ENCODE measurements at places on chromosomes 16 and 17.

- DNase-seq = no peak
Observed at GRCh38 chr16:85445064-85445778, 167.9 kb upstream of the GSE1 start.

DNA sequence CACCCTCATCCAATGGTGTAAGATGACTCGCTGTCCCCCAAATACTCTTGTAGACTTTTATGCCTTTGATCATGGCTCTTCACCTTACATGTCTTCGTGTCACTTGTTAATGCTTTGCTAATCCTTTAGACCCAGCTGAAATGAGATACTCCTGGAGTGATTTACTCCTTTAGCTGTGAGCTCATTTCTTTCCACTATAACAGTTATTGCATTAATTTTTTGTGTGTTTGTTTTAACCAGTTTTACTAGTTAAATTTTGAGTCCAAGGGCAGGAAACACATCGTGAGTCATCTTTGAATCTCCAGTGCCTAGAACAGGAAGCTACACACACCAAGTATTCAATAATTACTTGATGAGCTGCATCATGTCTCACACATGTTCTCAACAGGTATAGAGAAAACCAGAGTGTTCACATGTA is 6.5 kb upstream of the CTCF start:
- DNase-seq = no peak

DNA sequence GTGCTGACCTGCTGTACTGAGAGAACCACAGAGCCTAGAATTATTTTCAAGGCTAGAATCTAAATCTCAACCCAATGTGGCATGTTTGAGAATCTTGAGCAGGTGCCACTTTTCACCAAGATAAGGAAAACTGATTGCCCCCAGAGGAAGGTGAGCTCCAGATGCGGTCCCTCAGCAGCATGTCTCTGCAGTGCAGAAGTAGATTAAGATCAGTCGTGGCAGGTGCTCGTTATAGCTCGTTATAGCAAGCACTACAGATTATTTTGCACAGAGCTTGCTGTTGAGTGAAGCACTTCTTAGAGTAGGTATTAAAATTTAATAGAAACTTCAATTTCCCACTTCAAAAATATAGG is 176.0 kb downstream of the AATF start:
- DNase-seq = no peak

DNA sequence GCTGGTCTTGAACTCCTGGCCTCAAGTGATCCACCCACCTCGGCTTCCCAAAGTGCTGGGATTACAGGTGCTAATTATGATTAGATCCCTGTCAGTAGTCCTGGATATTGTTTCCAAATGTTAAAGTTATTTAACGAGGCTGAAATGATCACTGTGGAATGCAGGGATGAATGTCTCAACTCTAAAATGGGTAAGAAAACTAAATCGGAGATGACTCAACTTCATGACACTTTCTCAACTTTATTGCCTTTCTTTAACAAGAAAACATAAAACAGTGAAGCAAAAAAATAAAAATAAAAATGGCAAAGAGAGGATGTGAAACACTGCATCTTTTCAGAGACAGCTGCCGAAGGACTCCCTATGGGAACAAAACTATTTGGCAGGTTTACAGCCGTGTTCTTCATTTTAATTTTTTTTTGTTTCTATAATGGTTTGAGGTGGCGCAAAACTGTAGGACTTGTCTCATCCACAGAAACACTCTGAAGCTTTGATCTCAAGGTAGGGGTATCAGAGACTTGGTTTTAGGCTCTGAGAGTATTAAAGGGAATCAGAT is 382.0 kb downstream of the GRIN2A start:
- no peak for DNase-seq

- DNase-seq = no peak
Observed at GRCh38 chr16:25575363-25575762, 116.4 kb upstream of the HS3ST4 start.

DNA sequence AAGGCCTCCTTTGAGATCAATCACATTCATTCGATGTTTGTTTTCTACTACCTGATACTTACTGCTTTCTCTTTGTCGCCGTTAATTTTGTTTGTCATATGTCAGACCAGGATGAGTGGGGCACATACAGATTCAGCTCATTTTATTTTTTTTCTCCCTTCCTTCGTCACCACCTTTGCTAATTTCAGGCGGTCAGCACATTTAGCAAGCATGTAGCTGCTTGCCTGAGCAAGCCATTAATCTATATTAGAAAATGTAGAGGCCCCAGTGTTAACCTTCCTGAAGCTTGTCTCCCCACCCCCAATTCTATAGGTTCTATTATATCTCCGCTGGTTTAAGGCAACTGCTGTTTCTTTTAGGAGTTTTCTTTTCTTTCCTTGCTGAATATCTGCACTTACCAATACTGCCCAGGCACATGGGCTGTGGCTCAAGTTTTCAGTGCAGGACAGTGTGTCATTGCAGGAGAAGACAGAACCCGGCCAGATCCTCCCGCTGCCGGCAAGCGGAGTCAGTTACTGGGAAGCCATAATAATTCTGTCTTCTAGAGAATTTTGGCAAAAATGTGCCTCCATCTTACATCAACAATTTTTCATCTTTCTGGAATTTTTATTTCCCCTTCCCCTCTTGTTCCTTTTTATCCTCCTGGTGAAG is 714.3 kb downstream of the WWOX start:
- DNase-seq = no peak

DNA sequence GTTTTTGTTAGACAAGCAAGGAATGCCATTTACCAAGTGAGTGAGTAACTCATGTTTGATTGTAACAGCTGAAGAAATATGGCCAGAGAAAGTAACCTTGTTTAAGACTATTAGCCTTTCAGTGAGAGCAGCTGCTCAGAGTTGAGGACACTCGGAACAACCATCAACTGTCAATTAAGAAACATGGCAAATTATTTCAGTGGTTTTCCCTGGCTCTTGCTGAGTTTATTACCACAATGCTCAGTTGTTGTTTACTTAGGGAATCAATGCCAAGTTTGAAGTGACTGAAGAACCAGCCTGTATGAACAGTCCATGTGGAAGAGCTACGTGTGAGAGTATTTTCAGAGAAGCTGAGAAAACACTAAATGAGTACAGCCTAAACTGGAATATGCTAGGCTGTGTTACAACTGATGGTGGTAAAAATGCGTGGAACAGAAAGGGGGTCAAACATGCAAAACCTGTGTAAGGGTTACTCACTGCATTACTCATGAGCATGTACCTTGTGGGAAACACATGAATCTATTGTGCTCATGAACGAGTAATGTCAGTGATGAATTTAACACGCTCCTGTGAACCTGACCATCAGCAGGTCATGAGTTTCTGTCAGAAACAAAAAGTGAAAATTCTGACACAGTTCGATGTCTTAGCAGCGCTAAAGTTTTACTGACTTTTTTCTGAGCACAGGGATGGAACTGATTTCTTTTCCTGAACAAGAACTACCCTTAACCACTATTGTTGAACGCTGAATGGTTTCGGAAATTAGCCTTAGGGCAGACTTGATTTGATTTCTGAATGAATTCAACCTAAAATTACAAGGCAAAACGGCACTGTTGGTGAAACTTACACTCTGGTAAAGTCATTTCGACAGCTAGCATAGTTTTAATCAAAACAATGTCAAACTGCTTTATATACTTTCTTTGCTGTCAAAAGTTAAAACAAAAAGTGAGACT is 33.5 kb downstream of the GNA13 start:
- no peak for DNase-seq

DNA sequence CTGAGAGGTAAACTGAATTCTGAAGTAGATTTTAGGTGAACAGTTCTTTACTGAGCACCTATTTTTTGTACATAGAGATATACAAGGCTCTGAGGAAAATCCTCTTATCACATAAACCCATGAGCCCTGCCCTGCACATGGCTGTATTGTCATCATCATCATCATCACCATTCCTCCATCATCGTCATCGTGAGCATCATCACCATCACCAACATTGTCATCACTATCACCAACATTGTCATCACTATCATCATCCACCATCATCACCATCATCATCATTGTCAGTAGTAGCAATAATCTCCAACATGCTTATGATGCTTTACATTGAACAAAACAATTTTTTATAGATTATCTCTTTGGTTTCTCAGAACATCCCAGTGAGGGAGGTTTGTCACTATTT is 20.7 kb downstream of the ASIC2 start:
- DNase-seq = no peak

- DNase-seq = no peak
Observed at GRCh38 chr17:36602030-36602748, 806 bp downstream of the MRM1 start.

DNA sequence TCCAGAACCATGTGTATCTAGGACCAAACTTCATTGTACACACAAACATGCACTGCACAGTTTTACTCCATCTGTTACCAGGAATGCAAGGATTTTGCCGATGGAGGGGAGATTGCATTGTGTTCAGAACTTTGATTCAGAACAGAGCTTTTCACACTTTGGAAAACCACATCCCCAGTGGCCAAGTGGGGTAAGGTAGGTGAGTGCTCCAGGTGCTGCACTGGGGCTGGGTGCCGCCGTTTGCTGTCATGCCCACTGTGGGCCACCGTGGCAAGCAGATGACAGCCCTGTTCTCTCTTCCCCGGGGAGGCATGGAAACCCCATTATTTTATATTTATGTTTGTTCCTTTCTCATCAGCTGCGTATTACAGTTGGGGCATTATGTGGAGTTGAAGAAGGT is 29.3 kb upstream of the JPH3 start:
- DNase-seq = no peak

GRCh38 chr17:13736916-13737315 is 135.2 kb upstream of the HS3ST3A1 start:
- DNase-seq = no peak

DNA sequence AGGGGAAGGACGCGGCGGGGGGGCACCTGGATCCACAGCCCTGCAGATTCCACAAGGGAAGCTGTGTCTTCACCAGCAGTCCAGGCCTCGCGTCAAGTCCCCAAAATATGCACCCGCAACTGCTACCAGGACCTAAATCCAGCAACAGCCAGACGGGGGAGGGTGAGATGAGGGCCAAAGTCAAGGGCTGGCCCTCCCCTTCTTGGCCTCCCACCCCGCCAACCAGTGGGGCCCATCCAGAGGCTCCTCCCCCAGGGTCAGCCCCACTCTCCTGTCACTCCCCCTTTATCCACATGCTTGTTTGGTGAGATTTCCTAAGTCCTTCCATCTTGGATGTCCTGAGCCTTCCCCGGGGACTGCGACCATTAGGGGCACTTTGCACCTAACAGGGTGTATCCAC is 138.7 kb downstream of the ENGASE start:
- DNase-seq = no peak

GRCh38 chr17:78680436-78680835 is 101.6 kb downstream of the CYTH1 start:
- DNase-seq = no peak

DNA sequence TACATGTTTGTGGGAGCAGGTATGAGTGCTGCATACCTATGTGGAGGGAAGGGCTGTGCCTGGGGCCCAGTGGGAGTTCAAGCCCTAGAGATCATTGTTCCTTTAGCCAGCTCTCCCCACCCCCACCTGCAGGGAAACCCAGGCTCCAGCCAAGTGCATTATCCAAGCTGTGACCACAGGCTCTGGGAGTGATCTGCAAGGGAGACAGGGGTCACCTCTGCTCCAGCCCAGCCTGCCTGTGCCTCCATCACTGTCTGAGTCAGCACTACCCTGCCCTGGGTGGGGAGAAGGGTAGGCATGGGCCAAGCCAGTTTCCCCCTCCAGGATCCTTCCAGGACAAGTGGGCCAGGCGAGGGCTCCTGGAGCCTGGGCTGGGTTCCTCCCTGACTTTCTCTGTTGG is 32.1 kb upstream of the SBK1 start:
- DNase-seq = no peak

DNA sequence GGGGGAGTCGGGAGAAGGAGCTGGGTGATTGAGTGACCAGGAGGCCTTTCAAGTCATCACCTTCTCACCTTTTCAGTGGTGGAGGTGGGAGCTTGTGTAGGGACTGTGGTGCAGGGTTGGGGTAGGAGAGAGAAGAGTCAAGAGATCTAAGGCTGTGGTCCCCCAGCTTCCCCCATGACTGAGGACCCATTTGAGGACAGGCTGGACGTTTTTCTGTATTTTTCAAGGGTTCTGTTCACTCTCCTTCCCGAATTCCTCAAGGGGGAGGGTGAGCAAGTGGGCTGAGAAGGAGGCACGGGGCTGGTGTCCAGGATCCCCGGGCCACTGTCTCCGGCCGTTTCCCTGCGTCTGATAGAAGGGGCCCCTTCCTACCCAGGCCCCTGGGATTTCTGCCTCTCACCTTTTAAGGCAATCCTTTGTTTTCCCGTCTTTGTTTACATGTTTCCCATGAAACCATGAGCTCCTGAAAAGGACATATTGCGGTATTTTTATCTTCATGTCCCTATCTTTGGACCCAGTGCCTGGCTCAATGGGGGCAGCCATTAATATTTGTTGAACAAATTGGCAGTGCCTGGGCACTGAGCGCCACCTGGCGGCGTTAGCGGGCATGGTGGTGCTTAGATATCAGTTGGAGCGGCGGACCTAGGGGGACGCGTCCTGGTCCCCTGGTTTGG is 9.2 kb upstream of the CD300A start:
- DNase-seq = peak; percentile 46

GRCh38 chr16:30004424-30004776 is 6.4 kb downstream of the DOC2A start:
- no peak for DNase-seq

DNA sequence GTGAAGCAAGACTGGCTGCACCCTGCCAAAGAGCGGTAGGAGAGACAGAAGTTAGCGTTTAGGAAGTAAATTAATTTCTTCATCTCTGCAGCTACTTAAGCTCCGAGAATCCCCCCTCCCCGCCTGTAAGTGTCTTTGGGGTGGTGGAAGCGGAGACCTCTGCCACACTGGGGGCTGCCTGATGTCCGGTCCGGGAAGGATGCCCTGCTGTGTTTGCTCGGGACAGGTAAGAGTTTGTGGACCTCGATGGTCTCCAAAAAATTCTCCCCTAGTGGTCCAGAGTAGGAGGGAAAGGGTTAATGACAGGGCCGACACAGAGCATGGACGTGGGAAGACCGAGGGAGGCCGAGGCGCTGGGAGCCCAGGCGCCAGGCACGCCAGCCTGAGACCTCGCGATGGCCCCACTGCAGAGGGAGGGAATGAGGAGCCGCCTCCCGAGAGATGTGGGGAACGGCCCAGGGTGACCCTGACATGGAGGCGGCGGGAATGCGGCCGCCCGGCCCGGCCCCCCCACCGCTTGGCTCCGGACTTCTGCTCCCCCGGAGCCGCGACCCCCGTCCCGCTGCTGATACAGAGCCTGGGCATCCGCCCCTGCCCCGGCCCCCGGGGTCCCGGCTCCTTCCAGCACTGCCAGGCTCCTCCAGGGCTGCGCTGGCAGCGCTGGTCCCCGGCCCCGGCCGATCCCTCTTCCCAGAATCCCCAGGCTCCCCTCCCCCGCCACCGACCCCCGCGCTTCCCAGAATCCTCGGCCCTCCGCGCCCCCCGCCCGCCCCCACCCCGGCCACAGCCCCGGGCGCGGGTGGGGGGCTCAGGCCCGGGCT is 680 bp downstream of the ZNF629 start:
- no peak for DNase-seq

DNA sequence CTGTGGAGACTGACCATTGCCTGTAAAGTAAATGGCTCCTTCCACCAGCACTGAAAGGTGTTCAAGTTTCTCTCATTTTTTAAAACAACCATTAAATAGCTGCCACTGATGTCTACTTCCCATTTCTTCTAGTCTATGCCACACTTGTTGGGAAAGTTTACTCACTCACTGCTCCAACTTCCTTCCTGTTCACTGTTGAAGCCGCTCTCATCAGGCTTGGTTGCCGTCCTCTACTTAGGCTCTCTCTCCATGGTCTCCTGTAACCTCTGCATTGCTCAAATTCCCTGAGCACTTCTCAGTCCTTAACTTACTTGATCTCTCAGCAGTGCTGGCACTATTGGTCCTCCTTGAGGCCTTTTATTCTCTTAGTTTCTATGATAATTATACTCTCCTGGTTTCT is 32.4 kb downstream of the SNX11 start:
- no peak for DNase-seq

- no peak for DNase-seq
Observed at GRCh38 chr16:426115-426905, 861 bp downstream of the RAB11FIP3 start.

All from NK-92 treated with Interleukin-12 subunit alpha and Interleukin-12 subunit beta, amount 100 ng/mL, for 24 hours (cell line).